Effector CD8-positive, alpha-beta T cell (primary cell): ENCODE measurements at places on chromosomes 2 and 18.

DNA sequence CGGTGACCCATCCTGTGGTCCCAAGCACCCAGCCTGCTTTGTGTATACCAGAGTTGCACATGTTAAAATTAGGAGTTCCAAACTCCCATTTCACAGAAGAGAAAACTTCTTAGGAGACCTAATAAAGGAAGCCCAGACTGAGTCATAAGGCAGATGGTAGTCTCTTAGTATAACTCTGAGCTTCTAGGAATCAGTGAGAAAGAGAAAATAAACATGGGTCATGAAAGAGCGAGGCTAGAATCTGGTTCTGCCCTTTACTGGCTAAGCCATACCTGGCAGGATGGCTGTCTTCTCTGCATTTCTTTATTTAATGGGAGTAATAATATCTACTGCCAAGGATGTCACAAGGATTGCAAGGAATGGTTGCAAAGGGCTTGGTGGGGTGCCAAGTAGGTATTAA lies 101.2 kb upstream of the TRIB2 start:
- DNase-seq: no peak

- no peak for DNase-seq
Observed at GRCh38 chr2:24210723-24211122, 35.9 kb downstream of the FAM228A start.

- DNase-seq: no peak
Observed at GRCh38 chr2:237643582-237644380, 16.4 kb downstream of the LRRFIP1 start.

- DNase-seq: no peak
Observed at GRCh38 chr2:15460112-15460620, 101.0 kb downstream of the NBAS start.

DNA sequence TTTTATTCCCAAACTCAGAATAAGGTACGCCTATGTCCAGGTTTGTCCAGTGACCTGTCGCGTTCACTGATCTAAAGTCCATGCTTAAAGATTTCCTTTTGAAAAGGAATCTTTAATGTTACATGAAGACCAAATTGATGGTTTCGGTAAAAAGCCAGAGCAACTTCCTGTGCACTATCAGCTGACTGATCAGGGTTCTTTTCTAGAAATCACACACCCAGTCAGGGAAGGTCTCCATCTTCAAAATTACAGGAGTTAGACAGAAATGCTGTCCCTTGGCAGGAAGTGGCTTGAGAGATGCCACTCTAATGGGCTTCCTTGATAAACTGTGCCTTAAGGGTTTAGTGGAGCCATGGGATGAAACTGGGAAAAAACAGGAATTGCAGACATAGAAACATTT lies 14.7 kb upstream of the ARHGAP25 start:
- DNase-seq: no peak

DNA sequence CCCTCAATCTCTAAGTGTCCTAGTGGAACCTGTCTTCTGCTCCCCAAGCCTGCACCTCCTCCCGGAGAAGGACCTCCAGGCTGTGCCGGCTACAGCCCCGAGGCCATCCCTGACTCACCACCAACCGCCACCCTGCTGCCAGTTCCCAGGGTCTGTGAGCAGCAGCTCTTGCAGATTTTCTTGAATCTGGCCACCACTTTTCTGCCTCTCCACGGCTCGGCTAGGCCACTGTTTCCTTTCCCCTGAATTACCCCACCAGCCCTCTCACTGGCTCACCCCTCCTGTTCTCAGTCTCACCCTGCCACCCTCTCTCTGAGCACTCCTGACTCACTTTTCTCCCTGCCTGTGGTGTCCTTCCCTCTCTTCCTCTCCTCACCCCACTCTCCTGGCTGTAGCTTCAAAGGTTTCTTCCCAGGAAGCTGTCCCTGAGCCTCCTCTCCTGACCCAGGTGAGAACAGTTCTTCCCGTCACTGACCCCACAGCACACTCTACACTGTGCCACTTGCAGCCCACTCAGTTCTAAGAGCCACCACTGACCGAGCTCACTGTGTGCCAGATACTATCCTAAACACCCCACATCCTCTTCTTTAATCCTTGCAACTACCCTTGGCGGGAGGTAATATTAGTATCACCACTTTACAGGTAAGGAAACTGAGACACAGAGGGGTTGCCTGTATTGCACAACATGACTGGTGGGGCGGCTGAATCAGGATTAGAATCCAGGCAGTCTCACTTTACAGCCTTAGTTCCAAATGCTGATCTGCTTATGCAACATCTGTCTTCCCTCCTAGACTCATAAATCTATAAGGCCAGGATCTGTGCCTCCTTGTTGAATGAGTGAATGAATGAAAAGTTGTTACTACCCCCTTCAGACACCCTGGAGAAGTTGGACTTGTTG lies 111.6 kb downstream of the SMAD7 start:
- DNase-seq: no peak

DNA sequence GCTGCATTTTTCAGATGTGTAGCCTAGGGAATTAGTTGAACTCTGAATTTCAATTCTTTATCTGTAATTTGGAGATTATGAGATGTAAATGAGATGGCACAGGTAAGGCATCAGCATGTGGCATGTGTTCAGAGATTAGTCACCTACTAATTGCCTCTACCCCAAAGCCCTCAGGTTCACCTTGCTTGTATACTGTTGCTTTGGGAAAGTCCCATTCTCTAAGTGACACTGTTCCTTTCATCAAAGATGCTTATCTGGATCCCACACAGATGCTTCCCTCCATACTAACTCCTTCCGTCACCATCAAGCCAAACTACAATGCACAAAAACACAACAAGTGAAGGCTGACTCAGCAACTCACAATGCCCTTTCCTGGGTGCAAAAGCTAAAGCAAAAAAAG lies 143.7 kb downstream of the LRATD1 start:
- DNase-seq: no peak

GRCh38 chr2:228239207-228239906 lies 57.9 kb upstream of the SPHKAP start:
- DNase-seq: no peak

GRCh38 chr2:72340665-72341064 lies 193.0 kb upstream of the CYP26B1 start:
- DNase-seq: no peak

- no peak for DNase-seq
Observed at GRCh38 chr2:107322416-107322815, 436.4 kb upstream of the ST6GAL2 start.

DNA sequence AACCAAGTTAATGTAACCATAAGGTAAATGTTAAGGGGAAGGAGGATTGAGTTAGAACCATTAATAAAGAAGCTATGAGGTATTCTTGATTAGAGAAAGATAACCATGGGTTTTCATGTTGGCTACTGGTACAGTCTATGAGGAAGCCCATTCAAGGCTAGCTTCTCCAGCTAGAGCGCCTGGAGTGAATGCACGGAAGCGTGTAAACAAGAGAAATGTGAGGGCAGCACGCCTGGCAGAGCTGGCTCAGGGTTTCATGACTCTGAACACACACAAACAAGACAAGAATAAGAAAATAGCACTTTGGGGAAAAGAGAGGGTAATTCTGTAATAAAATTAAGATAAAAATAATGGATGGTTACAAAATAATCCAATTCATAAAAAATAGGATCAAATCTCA lies 255.3 kb downstream of the PDE11A start:
- no peak for DNase-seq

DNA sequence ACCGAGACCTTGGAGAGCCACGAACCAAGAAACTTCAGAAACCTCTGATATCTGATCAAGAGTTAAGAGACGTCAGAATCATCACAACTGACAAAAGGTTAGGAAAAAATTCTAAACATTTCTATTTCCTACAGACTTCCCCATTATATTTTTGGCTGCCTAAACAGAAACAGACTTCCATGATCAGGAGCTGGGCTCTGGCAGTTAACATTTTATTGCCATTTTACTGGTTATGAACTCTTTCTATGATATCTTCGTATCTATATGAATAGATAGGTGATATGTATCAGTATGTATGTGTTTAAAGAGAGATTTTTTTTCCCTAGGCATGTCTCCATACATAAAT lies 31.1 kb upstream of the PPP1R1C start:
- no peak for DNase-seq

DNA sequence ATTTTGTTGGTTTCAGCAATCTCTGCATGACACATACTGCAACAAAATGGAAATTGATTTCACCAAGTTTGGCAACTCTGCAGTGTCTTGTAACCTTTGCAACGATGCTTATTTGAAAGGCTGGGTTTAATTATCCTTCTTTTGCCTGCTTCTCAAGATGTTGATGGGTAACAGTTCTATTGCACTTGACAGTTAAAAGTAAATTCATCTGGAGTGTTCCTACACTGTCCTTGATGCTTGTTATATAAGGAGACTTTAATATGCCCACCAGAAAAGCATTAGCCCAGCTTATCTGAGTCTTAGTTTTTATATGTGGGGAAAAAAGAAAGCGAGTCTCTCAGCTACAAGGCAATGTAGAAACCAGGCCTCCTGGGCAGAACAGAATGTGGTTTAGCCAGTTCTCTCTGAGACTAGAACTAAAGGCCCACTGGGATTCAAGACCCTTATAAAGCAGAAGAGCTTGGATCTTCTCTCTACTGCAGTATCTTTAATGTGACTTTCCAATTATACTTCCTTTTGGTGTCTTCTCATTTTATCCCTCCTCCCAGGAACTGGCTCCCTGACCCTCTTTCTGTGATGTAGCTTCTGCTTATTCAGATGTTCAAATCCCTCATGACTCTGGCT lies 106.8 kb upstream of the LYPD6 start:
- DNase-seq: no peak

- no peak for DNase-seq
Observed at GRCh38 chr2:56680971-56681631, 497.3 kb downstream of the CCDC85A start.

GRCh38 chr2:190679391-190679790 lies 30.5 kb downstream of the NAB1 start:
- no peak for DNase-seq

DNA sequence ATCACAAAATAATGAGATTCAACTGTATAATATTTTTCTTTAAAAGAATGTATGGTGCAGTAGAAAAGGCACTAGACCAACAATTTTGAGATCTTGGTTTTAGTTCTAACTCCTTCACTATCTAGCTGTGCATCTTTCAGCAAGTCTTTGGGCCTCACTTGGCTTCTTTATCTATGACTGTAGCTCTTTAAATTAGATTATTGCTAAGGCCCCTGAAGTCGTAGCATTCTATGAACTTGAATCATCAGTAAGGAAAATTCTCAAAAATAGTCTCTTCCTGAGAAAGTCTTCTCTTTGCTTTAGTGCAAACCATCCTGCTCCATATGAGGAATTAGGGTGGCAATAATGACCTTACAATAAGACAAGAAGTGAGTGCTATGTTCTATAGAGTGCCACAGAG lies 140.4 kb downstream of the FTCDNL1 start:
- DNase-seq: no peak

DNA sequence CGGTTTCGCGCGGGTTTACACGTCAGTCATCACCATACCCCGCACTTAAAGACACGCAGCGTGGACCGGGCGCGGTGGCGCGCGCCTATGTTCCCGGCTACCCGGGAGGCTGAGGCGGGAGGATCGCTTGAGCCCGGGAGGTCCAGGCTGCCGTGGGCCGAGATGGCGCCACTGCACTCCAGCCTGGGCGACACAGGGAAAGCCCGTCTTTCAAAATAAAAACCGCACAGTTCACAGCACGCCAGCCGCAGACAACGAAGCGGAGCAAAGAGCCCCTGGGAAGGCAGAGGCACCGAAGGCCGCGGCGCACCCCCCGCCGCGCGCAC lies 328 bp downstream of the DTYMK start:
- DNase-seq: no peak

- DNase-seq: no peak
Observed at GRCh38 chr2:232255033-232255432, 123.5 kb upstream of the ALPP start.

DNA sequence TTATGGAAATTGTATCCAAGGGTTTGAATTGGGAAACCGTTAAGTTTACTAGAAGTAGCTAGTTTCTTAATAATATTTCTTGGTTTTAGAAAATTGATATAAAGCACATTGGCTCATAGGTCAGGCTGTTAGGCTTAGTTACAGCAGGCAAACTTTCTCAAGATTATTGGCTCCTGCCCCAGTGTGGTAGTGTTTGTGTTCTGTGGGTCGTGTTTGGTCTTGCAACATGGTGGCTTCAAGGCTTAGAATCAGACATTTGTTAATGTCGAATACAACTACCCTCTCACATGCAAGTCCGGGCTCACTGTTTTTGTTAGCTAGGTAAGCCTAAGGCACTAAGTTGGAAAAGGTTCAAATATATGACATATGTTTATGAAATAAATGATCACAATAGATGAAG lies 19.6 kb downstream of the CERS6 start:
- no peak for DNase-seq

DNA sequence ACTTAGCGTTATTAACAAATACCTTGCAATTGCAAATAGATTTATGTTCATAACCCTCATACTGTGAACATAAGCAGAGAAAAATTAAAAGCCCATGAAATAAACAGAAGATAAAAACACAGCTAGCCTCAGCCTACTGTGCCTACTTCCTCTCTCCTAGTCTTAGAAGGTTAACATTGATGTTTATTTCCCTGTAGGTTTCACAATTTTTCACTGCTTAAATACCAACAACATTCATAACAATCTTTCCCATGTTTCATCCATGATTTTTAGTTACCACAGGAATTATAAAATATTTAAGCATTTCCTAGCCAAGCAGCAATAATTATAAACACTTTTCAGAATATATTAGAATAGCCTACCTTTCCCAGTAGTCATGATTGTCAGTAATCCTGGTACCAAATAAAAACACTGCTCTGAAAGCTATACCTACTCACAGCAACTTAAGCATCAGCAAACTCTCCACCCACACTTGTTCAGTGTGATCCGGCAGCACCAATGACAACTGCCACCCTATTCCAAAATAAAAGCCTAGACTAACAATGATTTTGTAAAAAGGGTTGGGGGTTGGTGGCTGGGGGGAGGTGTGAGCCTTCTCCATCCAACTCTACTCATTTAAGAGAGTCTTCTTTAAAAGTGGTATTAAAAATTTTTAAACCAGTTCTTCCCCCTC lies 40.6 kb upstream of the RNU4ATAC start:
- no peak for DNase-seq

GRCh38 chr18:3132700-3133099 lies 87.1 kb downstream of the MYOM1 start:
- DNase-seq: no peak

DNA sequence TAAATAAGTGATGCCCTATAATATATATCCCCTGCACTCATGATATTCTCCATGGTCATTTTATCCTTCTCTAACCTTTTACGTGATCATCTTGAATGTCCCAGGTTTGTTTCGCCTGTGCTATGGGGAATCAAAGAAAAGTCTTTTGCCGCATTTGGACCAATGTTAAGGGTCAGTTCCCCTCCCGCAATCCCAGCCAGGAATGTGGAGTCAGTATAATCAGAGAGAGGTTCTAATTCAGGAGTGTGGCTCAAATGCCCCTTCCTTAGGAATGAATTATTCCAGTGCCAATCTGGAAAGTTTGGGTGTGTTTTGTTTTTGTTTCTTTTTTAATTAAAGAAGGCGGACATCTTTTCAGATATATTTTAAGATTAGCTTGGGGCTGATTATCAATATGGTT lies 41.8 kb downstream of the PMS1 start:
- no peak for DNase-seq
